Stromal cell of bone marrow (primary cell): ENCODE measurements at places on chromosomes 13 and 19.
A peak's percentile ranks its signal among the peaks of the same experiment; 100 is the strongest.

GRCh38 chr13:29722415-29722814, 126.9 kb upstream of the SLC7A1 start:
- no peak for DNase-seq

GRCh38 chr19:54364775-54365257, at the start of gene LAIR1:
TSS of gene LAIR1 (minus strand) at chr19:54364931. CDS start at chr19:54364804, 127 bp downstream.
- no peak for DNase-seq

DNA sequence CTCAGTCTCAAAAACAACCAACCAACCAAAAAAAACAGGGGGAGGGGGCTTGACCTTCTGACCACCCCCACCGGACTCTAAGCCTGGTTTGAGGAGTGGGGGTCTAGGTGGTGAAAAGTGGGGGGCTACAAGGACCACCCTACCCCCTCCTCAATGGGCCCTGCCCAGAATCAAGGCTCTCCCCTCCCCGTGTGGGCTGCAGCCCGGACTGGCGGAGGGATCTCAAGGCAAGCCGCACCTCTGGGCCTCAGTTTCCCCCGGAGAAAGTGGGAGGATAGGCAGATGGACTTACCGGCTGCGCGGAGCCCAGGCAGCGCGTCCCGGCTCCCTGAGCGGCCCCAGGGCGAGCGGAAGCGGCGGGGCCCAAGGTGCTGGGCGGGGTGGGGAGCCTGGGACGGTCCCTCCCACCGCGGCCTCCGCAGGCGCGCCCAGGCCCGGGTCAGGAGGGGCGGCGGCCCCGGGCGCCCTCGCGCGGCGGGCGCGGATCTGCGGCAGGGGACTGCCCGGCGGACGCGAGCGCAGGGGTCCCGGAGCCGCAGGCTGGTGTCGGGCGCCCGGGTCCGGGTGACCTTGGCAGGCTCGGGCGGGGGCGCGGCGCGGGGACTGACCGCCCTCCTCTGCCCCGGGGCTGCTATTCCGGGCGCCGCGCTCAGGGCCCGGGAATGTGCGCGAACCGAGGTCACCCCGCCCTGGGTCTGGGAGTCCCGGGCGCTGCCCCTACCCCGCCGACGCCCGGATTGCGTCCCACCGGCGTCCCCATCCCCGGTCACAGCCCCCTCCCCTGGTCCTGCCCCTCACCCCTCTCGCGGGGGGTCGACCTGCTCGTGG, at the start of gene ADAMTSL5:
Gene ADAMTSL5 (minus strand): TSS at position 349 of the 828 bp plus-strand sequence. CDS start 2,076 bp downstream, outside the sequence.
- DNase-seq, result no peak

- DNase-seq, result no peak
Observed at GRCh38 chr13:102299366-102299765, 102.5 kb downstream of the FGF14 start.

DNA sequence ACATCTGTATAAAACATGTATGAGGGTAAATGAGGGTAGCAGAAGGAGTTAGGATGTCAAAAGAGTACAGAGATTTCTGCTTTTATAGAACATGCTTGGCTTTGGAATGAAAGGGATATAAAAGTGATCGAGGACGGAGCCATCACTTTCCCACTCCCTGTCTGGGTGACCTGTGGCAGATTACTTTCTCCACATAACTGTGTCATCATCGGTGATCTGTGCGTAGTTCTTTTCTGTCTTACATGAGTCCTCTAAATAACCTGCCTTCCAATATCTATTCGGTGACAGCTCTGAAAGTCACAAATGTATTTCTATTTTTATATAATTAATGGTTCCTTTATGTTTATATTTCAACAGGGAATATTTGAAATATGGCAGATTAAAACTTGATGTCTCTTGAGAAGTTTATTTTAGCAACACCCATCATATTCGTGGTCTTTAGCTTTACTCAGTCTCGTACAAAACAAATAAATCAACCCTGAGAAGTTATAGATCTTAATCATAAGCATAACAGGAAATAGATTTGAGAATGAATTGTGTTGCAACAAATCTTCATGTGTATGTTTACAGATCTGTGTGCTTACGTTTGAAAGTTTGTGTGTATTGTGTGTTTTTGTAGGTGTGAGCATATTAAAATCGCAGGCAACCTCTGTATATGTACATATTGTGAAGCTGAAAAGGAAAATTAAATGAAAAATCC, 1094.3 kb downstream of the EFNB2 start:
- no peak for DNase-seq

- DNase-seq, result no peak
Observed at GRCh38 chr13:33348366-33348765, 62.8 kb upstream of the STARD13 start.

DNA sequence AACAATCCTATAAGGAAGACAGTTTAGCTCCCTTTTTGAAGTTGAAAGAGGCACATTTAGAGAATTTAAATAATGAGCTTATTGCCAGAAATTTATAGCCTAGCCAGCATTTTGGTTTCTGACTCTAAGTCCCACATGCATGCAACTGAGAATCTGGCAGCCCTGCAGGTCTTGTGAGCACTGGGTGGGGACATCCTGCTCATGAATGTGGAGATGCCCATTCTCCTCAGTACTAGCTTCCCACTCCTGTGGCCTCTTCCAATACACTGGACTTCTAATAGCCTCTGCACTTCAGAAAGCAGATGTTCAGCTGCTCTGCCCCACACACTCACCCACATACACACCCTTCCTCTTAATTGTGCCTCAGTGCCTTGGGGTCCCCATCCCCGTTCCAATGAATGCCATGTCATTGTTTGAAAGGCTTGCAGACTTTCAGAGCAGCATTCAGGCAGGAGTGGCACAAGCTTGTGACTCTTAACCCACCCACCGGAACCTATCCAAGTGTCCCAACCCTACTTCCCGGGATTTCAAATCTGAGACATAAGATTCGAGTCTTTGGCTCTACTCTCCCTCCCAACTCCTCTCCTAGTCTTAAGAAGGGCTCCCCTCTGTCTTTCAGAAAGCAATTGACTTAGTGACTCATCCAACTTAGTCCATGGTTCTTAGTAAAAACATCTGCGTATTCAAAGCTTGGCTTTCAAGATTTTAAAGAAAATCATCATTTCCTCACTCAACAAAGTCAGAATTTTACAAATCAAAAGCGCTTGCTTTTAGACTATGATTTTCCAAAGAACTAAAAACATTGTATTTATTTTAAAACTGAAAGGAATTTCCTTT, 80.0 kb upstream of the FREM2 start:
- DNase-seq, result no peak

GRCh38 chr19:1901940-1902404, 3.2 kb upstream of the ADAT3 start:
- no peak for DNase-seq

- DNase-seq, result no peak
Observed at GRCh38 chr19:35986664-35987570, 8.1 kb upstream of the SDHAF1 start.

GRCh38 chr19:23160766-23161165, 43.9 kb downstream of the ZNF730 start:
- DNase-seq, result no peak

DNA sequence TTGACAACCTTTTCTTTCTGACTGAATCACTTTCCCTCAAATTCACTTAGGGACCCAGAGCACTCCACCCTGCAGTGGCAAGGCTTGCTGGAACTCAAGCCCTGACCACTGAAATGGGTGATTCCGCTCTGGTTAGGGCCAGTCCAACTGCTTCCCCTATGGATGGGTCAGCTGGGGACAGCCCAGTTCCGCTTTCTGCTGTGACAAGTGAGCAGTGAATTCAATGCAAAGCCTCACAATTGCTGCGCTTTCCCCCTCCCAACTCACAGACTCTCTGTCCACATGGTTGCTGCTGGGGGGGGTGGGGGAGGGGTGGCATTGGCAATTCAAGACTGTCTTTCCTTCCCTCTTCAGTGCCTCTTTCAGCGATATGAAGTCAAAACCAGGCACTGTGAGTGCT, 18.7 kb downstream of the CD70 start:
- no peak for DNase-seq

- DNase-seq, result no peak
Observed at GRCh38 chr13:41457589-41458186, 338 bp downstream of the RGCC start.

GRCh38 chr19:32842061-32842460, 27.5 kb downstream of the SLC7A9 start:
- no peak for DNase-seq

DNA sequence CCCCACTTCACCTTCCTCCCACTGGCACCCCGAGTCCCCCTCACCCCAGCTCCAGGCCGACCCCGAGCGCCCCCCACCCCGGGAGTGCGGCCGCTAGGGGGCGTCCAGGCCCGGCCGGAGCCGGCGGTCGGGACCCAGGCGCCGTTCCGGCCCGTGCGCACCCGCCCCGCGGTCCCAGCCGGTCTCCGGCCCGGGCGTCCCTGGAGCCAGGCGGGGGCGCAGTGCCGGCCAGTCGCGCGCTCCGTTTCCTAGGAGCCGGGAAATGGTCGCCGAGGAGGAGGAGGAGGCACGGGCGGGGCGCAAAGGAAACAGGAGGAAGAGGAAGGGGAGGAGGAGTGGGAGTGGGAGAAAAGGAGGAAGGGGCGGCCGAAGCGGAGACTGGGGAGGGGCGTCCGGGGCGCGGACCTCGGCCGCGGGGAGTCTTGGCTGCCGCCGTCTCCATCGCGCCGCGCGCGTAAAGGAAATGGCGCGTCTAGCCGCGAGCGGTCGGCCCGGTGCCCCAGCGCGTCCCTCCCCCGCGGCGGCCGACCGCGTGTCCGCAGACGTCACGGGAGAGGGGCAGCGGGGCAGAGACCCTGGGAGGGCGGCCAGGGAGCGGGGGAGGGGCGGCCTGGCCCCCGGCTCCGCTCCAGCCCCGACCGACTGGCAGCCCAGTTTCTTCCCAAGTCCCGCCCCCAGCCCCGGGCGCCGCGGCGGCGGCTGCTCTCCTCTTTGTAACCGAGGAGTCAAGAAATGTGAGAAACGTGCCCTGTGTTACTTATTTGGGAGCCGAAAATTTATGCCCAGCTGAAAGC, 1.1 kb upstream of the KCTD15 start:
- no peak for DNase-seq

DNA sequence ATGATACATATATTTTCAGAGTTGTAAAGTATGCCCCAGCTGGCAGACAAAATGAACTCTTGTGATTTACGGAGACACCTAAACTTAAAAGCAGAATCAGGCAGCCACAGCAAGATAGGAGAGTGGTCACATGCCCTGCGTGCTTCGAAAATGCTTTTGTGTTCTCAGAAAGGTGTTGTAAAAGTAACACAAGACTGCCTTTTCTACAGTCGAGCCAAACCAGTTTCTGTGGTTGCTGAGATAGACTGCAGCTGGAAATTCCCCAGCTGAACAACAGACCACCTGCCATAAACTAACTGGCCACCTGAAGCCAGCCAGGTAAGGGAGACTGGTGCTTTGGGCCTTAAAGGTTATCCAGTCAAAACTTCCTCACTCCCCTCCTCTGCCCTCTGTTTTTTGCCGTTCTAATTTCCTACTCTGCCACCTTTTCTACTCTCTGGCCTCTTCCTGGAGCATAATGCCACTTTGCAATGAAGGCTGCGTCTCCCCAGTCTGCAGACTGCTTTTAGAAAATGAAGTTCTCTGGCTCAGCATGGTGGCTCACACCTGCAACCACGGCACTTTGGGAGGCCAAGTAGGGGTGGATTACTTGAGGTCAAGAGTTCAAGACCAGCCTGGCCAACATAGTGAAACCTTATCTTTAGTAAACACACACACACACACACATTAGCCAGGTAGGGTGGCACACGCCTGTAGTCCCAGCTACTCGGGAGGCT, 381.2 kb upstream of the SLITRK1 start:
- DNase-seq, result no peak

DNA sequence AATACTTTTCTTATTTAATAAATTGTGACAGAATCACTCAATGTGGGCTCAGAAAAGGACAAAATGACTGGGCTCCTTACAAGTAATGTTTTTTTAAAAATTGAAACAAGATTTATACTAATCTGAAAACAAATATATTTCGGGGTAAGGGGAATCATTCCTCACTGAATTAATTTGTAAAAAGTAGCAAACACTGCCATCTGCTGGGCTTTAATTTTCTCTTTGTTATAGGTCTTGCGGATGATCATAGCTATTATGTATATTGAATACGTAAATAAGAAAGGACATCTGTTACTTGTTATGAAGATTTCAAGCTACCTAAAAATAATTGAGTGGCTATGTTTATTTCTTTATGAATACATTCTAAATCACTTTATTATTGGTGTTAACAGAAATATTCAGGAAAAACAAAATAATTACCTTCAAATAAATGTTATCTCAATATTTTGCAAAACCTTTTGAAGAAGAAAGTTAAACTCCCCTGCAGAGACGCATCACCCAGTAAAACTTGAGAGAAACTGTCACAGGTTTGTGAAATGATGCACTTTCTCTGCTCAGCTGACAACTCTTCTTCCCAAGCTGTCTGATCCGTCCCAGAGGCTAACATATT, 17.8 kb upstream of the ENOX1 start:
- DNase-seq, result peak; percentile 54

DNA sequence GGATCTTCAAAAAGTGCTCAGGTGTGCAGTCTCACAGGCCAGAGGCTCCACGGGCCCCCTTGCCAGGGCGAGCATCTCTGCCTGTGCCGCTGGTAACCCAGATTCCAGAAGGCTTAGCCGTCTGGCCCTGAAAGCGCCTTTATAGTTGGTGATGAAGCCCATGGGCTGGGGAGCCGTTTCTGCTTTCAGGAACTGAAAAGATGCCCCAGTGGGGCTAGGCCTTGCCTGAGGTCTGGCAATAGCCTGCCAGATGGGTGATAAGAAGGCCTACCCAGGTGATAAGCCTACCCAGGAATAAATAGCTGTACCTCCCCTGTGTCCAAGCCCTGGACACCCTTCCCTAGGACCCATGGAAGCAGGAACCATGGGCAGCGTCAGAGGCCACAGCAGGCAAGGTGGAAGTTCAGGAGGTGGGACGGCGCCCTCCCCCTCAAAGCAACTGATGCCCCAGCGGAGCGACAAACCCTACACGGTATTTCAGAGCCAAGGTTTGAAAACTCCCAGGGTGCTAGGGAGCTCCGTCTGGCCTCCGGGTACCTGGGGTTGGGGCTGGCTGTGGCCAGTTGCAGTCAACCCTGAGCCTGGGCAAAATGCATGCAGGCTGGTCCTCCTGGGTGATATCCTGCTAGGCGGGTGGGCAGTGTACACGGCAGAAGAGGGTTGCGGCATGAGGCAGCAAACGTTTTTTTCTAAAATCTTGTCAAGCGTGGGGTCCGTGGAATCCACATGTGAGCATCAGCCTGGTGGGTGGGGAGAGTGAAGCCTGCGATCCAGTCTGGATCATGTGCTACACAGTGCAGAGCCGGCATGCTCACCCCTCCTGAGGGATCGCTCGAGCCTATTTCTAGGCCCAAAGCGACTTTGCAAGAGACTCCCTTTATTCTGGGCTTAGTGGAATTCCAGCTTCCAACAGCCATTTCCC, 45.3 kb downstream of the ACTN4 start:
- no peak for DNase-seq
